ENCODE measurements at places on chromosomes 6 and 20.

- DNase-seq: no peak
Measured at GRCh38 chr6:75084872-75085381, 120.9 kb downstream of the COL12A1 start.

DNA sequence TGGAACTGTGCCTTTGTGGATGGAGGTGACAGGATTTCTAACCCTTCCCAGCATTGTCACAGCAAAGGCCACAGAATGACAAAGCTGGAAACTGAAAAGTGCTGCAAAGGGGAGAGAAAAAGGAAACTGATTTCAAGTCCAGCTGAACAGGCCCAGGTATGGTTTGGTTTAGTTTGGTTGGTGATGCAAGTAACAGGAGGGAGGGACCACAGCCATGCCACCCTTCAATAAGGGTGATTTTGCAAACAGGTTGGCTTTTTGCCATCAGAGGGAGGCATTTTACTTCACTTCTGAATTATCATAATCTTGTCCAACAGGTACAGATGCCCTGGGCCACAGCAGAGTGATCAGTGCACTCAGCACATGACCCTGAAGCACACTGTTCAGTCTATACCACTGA is 6.6 kb downstream of the FITM2 start:
- no peak for DNase-seq

- no peak for DNase-seq
Measured at GRCh38 chr6:139313229-139313628, 21.4 kb upstream of the TXLNB start.

DNA sequence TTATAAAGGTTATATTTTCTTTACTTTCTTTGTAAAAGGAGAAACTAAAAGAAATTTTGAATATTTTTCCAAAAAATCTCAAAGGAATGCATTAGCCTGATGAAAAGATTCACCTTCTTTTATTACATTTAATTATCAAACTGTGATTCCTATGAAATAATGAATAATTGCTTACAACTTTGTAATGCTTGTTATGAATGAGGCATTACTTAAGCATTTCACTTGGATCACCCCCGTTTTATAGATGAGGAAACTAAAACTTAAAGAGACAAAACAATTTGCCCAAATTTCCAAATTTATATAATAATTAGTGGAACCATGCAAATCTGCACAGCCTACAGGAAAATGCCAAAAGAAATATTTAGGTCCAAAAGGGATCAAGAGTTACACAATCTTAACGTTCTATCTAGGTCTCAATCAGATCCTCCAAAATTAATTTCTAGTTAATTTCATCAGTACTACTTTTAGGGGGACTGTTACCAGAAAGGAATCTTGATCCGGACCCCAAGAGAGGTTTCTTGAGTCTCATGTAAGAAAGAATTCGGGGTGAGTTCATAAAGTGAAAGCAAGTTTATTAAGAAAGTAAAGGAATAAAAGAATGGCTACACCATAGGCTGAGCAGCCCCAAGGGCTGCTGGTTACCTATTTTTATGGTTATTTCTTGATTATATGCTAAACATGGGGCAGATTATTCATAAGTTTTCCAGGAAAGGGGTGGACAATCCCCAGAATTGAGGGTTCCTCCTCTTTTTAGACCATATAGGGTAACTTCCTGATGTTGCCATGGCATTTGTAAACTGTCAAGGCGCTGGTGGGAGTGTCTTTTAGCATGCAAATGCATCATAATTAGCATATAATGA is 288.0 kb downstream of the ADGB start:
- DNase-seq: no peak

DNA sequence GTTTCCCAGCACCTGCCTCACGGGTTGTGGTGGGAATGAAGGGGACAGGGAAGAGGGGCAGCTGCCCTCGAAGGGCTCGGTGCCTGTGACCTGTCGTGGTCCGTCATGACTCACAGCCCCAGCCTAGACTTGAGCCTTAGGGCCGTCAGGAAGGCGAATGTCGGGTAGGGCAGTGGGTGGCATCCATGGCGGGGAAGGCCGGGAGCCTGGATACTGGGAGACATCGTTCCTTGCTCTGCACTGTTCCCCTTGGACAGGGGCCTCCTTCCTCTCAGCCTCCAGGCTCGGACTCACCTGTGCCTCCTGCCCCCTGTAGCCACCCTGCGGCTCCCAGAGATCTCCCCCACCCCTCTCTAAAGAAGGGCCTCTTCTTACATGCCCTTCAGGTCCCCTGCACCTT is 52.2 kb upstream of the APCDD1L start:
- DNase-seq: no peak

DNA sequence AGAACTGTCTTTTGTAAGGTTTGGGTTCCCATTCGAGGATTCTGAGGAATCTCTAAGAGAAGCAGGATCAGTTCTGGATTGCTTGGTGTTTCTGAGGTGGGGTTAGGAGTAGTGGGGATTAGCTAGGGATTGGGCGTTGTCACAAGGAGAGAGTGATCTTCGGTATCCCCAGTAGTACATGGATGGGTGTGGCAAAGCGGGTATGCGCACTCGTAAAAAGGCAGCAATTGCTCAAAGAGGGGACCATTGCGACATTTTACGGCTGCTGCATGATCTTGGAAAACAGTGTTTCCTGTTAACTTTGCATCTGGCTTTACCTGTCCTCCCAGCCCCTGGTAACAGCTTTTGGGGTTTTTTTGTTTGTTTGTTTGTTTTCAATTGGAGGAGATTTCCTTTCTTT is 9.7 kb upstream of the ZSCAN9 start:
- no peak for DNase-seq

GRCh38 chr6:33313709-33314514 is at the start of gene TAPBP:
Gene TAPBP (minus strand): TSS chr6:33314078. CDS start chr6:33314041, 37 bp downstream.
- peak; percentile 73 for DNase-seq

GRCh38 chr6:4632421-4632820 is 143.8 kb upstream of the CDYL start:
- DNase-seq: no peak

GRCh38 chr20:16517946-16518783 is 55.1 kb downstream of the KIF16B start:
- DNase-seq: no peak

GRCh38 chr20:11403711-11404110 is 514.0 kb upstream of the BTBD3 start:
- DNase-seq: no peak

- peak; percentile 60 for DNase-seq
Measured at GRCh38 chr6:4775494-4776130, 592 bp upstream of the CDYL start.

DNA sequence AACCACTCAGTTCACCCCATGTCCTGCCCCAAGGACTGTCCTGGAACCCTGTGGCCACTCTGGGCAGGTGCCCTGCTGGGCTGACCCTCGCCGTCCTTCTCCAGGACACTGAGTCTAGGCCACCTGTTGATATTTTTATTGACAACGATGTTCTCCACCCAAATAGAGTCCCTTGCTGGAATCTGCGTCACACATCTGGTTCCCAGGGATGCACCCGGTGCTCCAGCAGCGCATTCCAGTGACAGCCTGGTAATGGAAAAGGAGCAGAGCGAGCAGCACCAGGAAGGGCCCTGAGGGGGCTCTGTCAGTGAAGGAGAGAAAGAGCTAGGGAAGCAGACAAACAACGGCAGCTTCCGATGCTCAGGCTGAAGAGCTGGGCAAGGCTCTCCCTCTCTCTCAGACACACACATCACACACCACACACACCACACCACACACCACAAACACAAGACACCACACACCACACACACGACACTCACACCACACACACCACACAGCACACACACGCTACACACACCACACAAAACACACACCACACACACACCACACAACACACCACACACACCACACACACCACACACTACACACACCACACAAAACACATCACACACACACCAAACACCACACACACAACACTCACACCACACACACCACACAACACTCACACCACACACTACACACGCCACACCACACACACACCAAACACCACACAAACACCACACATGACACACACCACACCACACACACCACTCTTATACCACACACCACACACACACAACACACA is 117.9 kb upstream of the THBS2 start:
- DNase-seq: no peak

GRCh38 chr6:16200321-16200883 is 38.0 kb upstream of the GMPR start:
- no peak for DNase-seq

DNA sequence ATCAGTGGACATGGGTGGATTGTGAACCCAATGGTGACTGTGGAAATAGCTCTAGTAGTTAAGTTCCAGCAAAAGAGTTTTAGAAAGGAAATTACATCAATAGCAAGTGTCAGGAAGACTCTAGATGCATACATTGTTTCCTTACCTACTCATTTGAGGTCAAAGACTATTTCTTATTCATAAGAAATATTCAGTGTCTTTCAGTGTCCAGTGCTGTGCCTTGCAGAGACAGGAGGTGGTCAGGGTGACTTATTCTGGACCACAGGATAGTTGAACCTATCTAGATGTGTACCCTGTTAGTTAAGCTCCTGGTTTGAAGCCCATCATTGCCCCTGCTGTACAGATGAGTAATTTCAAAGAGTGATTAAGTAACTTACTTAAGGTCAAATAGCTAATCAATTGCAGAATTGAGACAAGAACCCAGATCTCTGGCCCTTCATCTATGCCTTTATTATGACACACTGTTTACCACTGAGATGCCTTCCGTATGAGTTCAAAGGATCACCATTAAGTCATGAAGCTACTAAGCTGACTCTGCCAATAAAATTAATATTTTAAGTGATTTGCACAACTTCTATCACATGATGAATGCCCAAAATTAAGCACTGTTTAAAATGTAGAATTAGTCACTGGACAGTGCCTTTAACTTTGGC is 136.1 kb downstream of the PDSS2 start:
- no peak for DNase-seq

DNA sequence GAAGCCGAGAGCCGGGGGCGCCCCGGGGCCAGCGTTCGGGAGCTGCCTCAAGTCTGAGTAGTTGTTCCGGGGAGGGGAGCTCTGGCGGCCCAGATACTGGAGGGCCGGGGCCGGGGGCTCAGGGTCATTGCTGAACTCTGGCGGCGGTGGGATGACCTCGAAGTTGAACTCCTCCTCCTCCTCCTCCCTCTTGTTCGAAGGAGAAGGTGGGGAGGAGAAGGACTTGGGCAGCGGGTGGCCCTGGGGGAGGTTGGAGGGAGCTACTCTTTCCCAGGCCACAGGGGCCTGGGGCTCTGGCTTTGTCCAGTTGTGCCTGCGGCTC is 37.7 kb downstream of the C6orf132 start:
- no peak for DNase-seq

DNA sequence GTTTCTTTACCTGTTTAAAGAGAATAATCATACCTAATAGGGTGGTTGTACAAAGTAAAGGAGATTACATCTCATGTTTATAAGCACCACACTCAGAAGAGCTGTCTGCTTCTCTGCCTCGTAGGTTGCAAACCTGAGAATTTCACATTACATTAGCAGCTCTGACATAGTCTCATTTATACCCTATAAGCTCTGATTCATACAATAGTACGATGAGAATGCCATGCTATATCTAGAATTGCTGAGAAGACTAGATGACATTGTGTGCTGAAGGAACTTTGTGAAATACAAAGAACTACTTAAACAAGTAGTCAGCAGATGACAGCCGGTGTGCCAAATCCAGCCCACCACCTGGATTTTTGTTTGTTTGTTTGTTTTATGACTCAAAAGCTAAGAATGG is 121.2 kb downstream of the ADAT2 start:
- DNase-seq: no peak

GRCh38 chr20:50843331-50844276 is 48.7 kb downstream of the BCAS4 start:
- DNase-seq: no peak

DNA sequence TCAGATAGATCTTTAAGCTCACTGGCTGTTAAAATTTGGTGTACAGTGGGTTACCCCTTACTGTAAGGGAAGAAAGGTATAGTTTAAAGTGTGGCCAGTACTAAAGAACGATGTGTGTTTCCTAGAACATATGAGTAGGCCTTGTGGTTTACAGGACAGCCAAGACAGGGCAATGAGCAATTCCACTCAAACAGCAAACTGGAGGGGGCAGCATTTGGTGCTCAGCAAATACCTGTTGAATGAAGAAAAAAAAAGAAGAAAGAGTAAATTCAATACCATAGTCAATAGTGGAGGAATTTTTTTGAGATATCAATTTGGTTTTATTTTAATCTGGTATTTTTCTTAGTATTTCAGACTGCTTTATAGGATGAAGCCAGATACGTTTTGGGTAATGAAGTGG is 3.8 kb upstream of the NCOA5 start:
- DNase-seq: no peak

DNA sequence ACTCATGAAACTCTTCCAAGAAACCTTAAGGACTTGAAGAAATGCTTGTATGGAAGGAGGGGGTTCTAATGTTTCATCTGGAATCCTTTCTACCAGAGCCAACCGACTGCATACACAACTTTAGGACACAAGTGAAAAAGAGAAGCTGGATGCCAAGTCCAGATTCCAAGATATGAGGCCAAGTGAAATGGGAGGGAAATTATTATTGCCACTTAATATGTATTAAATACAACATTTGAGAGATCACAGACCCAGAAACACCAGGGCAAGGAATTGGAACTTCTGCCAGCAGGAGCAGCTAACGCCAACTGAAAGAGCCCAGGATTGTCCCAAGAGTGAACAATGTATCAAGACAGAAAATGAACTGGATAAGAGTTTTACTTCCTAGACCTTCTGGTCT is 144.2 kb downstream of the ARHGAP18 start:
- no peak for DNase-seq

DNA sequence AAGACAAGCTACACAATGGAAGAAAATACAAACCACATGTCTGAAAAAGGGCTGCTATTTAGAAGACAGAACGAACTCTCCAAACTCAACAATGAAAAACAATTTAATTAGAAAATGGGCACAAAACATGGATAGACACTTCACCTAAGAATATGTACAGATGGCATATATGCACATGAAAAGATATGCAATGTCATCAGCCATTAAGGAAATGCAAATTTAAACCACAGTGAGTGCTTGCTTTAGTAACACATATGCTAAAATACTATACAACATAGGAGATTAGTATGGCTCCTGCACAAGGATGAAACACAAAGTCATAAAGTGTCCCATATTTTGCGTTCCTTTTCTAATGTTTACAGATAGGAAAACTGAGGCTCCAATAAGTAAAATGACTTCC is 60.4 kb upstream of the FAM83B start:
- no peak for DNase-seq

DNA sequence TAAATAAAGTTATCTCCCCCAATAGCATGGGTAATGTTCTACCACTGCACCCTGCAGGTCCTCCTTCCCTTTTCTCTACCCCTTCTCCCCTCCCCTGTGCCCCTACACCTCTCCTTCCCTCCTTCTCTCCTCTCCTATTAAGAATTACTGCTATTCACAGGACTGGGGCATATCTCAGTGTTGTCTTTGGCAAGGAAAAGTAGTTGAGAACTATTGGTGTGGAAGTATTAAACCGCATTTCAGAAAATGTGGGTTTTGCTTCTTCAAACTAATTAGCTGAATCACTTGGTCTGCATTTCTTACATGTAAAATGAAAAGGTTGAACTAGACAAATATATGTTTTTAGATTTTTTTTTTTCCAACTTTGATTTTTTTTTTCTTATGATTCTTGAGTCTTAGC is 296.3 kb downstream of the CDKAL1 start:
- no peak for DNase-seq

DNA sequence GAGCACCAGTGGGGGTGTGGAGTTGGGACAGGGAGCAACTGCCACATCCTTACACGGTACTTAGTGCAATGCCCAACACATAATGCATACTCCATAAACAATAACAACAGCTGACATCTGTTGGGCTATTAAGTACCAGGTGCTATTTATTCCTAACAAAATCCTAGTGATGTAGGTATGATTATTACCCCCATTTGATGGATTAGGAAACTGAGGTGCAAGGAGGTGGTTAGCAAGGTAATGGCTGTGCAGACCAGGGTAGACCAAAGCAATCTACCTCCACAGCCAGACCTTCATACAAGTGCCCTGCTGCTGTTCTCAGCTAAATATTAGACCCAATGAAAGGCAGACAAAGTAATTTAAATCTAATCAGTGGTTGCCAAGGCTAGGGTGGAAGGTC is 36.8 kb downstream of the SLC13A3 start:
- DNase-seq: no peak

Data from activated CD8-positive, alpha-beta memory T cell treated with anti-CD3 and anti-CD28 coated beads for 1 hour (primary cell).